ENCODE measurements at places on chromosomes 16 and 17.

GRCh38 chr16:86158688-86159360, 259.9 kb downstream of the IRF8 start:
- DNase-seq, result no peak

DNA sequence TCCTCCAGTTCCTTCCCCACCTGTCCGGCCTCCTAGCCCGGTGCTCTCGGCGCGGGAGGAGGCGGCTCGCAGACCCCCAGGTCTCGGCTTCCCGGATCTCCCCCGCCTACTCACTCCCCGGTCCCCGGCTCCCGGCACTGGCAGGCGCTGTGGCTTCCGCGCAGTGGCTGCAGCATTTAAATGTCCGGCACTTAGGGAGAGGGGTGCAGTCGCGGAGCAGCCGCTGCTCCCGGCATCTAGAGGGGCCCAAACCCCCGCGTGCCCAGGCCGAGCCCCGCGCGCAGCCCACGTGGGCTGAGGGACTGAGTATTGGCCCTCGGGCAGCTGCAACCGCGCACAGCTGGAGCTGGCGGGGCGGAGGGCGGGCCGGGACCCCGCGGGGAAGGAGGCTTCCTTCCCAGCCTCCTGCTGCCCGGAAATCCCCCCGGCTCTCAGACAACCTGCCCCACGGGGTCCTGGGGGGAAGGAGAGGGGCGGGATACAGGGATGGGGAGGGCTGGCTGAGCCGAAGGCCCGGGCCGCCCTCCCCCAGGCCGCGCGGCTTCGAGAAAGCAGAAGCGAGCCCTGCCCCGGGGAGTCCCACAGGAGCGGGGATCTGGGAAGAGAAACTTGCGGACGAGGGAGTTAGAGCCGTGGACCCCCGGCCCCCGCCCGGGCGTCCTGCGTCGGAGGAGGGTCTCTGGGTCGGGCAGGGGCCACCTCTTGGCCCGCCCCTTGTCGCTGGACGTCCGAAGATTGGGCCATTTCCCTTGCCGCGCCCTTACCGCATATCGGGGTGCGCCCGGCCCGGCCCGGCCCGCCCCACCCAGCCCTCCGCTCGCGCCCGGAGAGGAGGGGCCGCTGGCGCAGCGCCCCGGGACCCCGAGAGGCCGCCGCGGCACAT, at the start of gene MMP25:
MMP25 (plus strand) TSS at position 804 of the 883 bp plus-strand sequence. CDS start 357 bp downstream, outside the sequence.
- no peak for DNase-seq

GRCh38 chr17:49090878-49091594, 41.5 kb upstream of the B4GALNT2 start:
- DNase-seq, result no peak

DNA sequence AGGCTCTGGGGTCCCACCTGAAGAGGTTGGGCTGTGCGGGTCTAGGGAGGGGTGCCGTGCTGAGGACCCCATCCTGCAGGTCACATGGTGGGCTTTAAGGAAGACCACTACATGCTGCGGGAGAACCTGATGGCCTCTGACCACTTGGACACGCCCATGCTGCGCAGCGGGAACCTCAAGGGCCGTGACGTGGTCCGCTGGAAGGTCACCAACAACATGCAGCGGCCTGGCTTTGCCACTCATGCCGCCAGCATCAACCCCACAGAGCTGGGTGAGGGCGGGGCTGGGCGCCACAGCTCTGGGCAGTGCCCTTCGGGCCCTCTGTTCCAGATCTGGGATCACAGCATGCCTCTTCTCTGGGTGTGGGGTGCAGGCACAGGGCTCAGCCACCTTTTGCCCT, 18.5 kb downstream of the ITGB4 start:
- no peak for DNase-seq

DNA sequence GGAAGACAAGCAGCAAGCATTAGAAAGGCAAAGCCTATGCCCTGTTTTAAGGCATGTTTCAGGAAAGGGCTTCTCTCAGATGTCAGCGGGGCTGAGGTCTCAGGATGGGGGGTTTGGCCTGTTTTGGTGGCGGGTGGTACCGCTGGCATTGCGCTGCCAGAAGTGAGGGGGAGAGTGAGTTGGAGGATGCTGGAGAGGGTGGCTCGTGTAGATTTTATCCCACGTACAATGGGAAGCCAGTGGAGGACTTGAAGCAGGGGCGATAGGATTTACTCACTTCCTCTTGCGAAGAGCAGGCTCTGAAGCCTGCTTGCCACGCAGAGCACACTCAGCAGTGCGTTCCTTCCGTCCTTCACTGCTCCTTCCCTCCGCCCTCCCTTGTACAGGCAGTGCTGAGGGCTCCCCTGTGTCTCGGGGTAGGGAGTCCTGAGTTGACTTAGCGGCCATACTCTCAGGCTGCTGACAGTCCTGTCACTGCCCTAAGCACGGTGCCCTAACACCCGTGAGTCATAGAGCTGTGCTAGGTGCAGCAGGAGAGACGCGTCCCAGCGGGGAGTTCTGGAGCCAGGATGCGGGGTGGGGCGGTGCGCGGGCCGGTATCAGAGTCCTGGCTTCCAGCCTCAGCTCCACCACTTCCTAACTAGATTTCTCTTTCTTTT, 113.1 kb downstream of the SNX29 start:
- DNase-seq, result no peak

- no peak for DNase-seq
Measured at GRCh38 chr17:55068862-55069811, 100.6 kb downstream of the STXBP4 start.

GRCh38 chr17:66661411-66662256, 173.3 kb upstream of the CACNG5 start:
- DNase-seq, result no peak

- no peak for DNase-seq
Measured at GRCh38 chr17:14078027-14078426, 8.7 kb downstream of the COX10 start.

GRCh38 chr16:77223184-77223583, 24.0 kb downstream of the SYCE1L start:
- DNase-seq, result no peak

- DNase-seq, result no peak
Measured at GRCh38 chr16:11439790-11440656, 94.8 kb downstream of the RMI2 start.

- no peak for DNase-seq
Measured at GRCh38 chr17:17872547-17873345, 36.0 kb upstream of the SREBF1 start.

DNA sequence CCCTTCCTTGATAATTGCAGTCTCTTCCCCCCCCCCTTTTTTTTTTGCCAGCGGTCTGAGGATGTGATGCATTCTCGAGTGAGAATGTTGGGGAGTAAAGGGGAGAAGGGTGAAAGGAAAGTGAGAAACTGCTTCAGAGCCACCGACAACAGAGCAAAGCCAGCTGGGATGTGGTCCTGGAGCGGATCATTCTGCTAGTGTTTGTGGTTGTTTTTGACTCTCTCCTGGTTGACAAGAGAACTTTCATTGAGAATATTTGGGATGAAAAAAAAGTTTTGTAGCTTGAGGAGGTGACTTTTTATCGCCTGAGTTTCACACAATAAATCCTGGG, 1.3 kb downstream of the NF1 start:
- no peak for DNase-seq

DNA sequence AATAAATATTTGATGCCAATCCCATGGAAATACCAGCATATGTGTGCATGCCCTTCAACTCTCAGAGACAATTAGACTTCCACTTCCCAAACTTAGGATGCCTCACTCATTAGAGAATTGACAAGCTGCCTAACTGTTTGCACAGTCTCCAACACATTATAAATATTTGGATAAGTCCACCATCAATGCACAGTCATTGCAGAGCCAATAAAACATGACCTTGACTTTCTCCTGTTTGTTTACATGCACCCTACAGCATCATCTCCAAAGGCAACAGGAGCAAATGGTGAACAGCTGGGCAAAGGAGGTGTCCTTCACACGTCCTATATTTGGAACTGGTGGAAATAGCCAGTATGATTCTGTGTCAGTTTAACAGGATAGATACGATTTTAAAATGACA, 804.4 kb upstream of the RBFOX1 start:
- DNase-seq, result no peak

GRCh38 chr17:40329839-40330794, 21.1 kb downstream of the RARA start:
- DNase-seq, result no peak

DNA sequence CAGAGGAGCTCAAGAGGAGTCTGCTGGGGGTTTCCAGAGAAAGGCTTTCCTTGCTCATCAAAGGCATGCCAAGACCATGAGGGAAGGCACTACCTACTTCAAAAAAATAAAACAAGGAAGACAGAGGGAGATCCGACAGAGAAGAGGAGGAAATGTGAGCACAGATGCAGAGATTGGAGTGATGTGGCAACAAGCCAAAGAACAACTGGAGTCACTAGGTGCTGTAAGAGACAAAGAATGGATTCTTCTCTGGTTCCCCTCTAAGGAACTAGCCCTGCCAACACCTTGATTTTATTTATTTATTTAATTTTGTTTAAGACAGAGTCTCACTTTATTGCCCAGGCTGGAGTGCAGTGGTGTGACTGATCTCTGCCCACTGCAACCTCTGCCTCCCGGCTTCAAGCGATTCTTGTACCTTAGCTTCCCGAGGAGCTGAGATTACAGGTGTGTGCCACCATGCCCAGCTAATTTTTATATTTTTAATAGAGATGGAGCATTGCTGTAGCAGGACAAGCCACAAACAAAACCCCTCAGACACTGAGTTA, 13.8 kb upstream of the ACSF2 start:
- DNase-seq, result no peak

DNA sequence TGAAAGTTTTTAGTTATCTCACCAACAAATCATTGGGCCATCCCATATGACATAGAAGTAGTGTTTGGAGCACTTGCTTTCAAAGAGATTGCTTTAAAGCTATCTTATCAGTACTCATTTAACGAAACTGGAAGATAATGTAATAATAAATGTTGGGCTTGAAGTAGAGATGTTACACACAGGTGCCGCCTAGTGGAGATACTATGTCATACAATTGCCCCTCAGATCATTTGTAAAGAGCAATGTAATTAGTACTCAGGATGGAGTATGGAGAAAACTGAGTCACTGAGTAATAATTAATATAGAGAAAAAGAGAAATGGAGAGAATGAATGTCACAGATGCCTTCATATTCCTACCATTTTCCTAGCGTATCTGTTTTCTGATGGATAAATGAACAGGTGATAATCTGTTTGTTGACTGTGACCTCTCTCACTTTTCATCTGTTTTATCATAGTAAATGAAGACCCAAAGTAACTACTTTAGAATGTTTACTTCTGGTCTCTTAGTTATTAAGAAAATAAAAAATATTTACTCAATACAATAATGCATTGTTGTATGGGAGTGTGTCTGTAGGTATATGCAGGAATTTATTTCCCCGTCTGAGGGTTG, 80.4 kb downstream of the EFCAB5 start:
- DNase-seq, result no peak

DNA sequence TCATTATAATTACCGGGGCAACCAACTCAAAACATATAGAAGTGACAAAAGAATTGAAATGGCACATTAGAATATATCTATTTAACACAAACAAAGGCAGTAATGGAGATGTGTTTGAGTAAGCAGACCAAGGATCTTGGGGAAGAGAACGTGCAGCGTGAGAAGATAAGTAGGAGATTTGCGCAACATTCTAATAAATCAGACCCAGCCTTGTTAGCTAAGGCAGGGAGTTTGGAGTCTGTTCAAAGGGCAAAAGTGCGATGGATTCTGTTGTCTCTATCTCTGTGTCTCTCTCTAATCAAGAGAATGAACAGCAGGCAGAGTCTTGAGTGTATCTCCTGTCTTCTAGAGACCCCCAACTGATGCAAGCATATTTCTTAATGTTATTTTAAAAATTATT, 55.0 kb upstream of the FA2H start:
- no peak for DNase-seq

GRCh38 chr17:3529817-3530741, 27.5 kb downstream of the TRPV3 start:
- no peak for DNase-seq

GRCh38 chr17:47945080-47945479, 3.7 kb downstream of the PNPO start:
- DNase-seq, result no peak

GRCh38 chr16:64654178-64654577, 467.7 kb downstream of the CDH11 start:
- DNase-seq, result peak; percentile 61

DNA sequence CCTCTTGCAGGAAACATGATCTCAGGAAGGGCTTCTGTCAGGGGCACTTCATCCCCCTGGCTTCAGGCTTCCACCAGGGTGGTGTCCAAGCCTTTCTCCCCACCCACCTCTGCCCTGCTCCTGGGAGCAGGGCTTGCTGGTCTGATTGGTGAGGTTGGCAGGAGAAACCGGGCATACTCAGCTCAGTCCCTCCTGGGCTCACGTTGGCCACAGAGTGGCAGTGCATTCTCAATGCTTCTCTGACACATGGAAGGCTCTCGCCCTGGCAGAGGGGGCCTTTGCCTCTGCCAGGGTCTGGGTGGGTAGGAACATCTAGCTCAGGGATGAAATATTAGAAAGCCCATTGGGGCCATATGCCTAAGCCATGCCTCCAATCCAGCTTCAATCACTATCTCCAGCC, 142.8 kb downstream of the AXIN2 start:
- DNase-seq, result no peak

GRCh38 chr17:74199306-74200092, 4.0 kb upstream of the RPL38 start:
- no peak for DNase-seq

GRCh38 chr17:37828651-37829124, 83.8 kb upstream of the HNF1B start:
- DNase-seq, result no peak

GRCh38 chr16:87984632-87985267, 33.5 kb downstream of the BANP start:
- no peak for DNase-seq

- DNase-seq, result no peak
Measured at GRCh38 chr16:46746821-46747776, 1.0 kb downstream of the MYLK3 start.

Measured in AG04449 (cell line).